Testis (tissue), 5 donors: ENCODE measurements at places on chromosomes 5 and 9.

- DNase-seq: peak; percentile 47
These were observed 29.5 kb upstream of the LHFPL2 start for GRCh38 chr5:78677777-78678668.

DNA sequence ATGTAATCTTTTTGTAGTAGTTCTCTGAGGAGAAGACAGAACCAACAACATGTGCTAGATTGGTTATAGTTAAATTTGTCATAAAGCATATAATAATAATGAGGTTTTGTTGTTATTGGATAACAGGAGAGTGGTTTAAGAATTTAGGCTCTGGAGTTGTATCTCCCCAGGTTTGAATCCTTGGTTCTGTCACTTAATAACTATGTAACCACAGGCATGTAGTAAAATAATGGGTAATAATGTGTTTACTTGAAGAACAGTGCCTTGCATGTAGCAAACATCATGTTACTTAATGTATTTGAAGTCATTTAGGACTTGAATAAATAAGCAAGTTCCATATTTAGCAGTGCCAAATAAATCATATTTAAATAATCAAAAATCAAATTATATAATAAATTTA is 55.8 kb downstream of the NSD1 start:
- no peak for DNase-seq

- no peak for DNase-seq
These were observed 34.9 kb upstream of the B4GALT1 start for GRCh38 chr9:33202018-33202417.

DNA sequence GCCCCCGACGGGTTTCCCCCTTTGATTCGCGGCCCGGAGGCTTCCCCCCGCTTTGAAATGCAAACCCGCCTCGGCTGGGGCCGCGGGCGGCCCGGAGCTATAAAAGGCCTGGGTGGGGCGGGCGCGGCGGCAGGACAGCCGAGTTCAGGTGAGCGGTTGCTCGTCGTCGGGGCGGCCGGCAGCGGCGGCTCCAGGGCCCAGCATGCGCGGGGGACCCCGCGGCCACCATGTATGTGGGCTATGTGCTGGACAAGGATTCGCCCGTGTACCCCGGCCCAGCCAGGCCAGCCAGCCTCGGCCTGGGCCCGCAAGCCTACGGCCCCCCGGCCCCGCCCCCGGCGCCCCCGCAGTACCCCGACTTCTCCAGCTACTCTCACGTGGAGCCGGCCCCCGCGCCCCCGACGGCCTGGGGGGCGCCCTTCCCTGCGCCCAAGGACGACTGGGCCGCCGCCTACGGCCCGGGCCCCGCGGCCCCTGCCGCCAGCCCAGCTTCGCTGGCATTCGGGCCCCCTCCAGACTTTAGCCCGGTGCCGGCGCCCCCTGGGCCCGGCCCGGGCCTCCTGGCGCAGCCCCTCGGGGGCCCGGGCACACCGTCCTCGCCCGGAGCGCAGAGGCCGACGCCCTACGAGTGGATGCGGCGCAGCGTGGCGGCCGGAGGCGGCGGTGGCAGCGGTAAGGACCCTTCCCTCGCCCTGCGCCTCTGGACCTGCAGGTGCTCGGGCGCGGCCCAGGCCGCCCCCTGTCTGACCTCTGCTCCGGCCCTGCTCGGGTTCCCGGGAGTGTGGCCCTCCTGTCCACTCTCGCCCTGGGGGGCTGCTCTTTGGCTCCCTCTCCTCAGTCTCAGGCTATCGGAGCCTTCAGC is at the start of gene CDX1:
TSS of gene CDX1 (plus strand) at position 129 of the 862 bp plus-strand sequence. CDS start at position 228, 99 bp downstream.
- no peak for DNase-seq

DNA sequence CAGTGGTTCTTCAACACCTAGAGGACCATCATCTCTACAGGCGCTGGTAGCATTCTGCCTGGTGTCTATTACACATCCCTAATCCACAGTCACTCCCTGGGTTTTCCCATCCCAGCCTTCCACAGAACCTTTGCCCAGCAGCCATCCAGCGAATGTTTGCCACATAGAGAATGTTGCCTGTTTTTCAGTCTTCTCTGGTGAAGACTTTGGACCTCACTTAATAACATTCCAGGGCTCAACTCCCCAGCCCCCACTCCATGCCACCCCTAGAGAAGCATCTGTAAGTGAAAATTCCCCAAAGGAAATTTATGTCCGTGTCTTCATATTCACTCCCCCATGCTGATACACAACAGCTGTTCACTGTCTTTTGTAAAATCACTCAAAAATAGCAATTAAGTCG is 249.6 kb downstream of the AOPEP start:
- DNase-seq: no peak

GRCh38 chr9:130660326-130660682 is 4.1 kb upstream of the PRDM12 start:
- no peak for DNase-seq

DNA sequence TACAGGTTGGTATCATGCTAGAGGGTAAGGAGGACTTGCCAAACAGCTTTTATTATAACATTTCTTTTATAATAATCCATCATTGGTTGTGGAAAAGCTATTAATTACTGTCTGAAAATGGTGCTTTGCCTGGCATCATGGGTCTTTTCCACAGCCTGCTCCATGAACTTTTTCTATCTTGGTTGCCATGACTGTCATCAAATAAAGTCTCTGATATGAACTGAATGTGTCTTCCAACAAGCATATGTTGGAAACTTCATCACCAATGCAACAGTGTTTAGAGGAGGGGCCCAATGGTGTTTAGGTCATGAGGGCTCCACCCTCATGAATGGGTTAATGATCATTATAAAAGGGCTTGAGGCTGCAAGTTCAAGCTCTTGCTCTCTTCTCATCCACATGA is 81.0 kb downstream of the FREM1 start:
- DNase-seq: no peak

GRCh38 chr9:72675586-72675985 is 154.2 kb downstream of the TMC1 start:
- DNase-seq: no peak

GRCh38 chr5:143536364-143536763 is 132.9 kb upstream of the NR3C1 start:
- DNase-seq: no peak

GRCh38 chr9:7579351-7579750 is 220.2 kb downstream of the DMAC1 start:
- DNase-seq: no peak

GRCh38 chr5:54624805-54625568 is 107.4 kb downstream of the SNX18 start:
- DNase-seq: no peak

GRCh38 chr9:128162215-128163026 is 2.4 kb downstream of the BBLN start:
- DNase-seq: no peak

- no peak for DNase-seq
These were observed 78.8 kb upstream of the STK32A start for GRCh38 chr5:147156012-147156411.

DNA sequence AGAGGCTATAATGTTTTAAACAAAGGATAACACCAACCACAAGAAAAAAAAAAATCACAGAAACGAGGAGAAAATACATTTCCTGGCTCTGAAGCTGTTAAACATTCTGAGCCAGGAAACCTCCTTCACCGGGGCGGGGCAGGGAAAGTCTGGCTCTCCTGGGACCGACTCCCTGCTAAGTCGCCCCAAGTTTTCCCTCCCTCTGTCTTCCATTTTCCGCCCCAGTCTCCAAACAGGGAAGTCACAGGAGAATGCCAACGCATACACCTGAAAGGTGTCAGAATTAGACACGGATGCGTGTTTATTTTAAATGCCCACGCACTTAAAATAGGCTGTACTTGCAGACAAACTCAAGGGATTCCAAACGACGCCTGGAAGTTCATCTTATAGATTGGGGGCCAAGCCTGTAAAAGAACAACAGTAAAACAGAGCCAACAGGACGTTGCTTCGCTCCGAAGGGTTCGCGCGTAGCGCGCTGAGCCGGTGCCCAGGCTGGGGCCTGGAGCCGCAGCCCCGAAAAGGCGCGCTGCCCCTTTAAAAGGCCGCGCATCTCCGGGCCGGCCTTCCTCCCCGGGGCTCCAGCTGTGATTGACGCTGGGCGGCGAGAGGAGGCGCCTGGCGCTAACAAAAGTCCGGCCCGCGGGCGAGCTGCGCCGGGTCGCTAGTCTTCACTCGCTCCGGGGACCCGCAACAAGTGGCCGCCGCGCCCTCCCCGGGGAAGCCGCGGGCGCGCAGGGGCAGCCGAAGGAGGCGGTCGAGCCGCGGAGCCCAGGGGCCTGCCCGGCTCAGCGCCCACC is at the start of gene FBXL7:
TSS of gene FBXL7 (plus strand) at position 653 of the 797 bp plus-strand sequence.
- peak; percentile 87 for DNase-seq

GRCh38 chr9:18274693-18275092 is 199.3 kb upstream of the ADAMTSL1 start:
- DNase-seq: no peak

DNA sequence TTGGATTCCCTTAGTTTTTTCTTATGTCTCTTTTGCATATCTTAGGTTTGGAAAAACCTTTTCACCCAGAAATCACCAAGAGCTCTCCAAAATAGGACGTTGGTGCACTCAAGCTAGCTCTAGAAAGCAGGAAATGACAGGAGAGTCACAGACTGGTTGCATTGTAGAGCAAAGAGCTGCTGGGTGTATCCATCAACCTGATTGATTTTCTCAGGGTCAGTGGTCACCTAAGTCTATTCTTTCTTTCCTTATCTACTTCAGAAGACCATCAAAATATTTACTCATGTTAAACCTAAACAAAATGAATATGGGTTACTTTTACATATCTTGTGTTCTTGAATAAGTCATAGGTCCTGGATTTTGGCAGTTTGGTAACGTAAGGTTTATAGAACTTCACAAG is 14.9 kb downstream of the SLC26A2 start:
- no peak for DNase-seq

DNA sequence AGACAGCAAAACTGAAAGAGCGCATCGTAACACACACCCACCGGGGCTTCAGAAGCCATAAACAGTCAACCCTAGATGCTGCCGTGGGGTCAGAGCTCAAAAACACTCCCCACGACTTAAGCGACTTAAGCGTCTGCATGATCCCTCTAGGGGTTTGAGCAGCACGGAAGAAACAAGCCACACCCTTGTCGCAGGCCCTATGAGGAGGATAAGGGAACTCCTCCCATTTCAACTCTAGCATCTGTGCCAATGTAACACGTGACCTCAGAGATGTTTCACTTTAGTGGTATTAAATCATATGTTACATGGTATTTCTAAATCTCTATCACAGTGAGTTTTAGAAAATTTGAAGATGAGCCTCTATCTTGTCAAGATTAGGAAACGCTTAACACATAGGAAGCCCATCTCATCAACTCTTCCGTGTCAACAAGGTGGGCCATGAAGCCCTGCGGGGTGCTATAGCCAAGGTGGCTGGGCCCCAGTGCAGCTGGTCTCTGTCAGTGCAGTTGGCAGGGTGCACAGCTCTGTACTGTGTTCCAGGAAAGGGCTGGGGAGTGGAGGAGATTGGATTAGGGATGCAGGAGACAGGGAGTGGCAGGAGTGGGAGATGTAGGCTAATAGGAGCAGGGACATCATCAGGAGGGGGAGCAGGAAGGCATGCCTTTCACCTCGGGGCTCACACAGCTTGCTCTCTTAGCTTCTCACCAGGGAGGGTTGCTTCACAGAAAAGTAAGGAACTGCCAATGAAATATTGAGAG is 33.1 kb downstream of the ZCCHC9 start:
- no peak for DNase-seq

DNA sequence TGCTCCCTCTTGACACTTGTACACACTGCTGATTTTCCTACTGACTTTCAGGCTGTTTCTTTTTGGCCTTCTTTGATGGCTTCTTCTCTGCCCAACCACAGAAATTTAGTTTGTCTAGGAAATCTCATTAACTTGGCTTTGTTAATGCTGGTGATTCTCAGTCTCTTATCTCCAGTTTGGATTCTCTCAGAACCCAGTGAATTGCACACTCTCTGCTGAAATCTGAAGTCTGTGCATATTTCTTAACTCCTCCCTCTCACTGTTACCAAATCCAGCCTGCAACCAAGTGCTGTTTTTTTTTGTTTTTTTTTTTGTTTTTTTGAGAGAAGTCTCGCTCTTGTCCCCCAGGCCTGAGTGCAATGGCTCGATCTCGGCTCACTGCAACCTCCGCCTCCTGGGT is 117.2 kb downstream of the CDC42SE2 start:
- no peak for DNase-seq

DNA sequence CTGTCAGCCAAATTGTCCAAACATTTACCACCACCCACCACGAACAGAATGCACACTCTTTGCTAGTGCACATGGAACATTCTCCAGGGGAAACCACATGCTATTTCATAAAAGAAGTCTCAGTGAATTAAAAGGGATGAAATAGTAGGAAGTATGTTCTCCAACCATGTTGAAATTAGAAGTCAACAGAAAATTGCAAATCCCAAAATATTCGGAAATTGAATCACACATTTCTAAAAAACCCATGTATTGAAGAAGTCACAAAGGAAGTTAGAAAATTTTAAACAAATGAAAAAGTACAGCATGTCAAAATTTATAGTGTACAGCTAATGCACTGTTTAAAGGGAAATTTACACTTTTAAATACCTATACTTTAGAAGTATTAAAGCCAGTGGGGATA is 50.8 kb downstream of the TGFBR1 start:
- no peak for DNase-seq

DNA sequence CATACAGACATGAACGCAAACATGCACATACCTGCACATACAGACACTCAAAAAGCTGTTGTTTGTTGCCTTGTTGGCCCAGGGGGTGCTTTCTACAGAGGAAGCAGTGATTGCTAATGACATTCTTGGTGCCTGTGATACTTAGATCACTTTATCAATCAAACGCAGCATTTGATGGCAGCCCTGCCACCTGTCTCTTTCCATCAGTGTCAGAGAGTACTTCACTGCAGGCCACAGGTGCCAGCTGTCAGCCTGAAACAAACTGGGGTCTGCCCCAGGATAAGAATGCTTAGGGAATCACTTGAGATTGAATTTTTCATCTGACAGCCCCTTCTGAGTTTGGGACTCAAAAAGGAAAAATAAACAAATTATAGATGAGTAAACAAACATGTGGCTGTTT is 388.9 kb upstream of the SGCD start:
- DNase-seq: no peak

- peak; percentile 22 for DNase-seq
These were observed 742 bp downstream of the BHMT2 start for GRCh38 chr5:79070350-79070667.

DNA sequence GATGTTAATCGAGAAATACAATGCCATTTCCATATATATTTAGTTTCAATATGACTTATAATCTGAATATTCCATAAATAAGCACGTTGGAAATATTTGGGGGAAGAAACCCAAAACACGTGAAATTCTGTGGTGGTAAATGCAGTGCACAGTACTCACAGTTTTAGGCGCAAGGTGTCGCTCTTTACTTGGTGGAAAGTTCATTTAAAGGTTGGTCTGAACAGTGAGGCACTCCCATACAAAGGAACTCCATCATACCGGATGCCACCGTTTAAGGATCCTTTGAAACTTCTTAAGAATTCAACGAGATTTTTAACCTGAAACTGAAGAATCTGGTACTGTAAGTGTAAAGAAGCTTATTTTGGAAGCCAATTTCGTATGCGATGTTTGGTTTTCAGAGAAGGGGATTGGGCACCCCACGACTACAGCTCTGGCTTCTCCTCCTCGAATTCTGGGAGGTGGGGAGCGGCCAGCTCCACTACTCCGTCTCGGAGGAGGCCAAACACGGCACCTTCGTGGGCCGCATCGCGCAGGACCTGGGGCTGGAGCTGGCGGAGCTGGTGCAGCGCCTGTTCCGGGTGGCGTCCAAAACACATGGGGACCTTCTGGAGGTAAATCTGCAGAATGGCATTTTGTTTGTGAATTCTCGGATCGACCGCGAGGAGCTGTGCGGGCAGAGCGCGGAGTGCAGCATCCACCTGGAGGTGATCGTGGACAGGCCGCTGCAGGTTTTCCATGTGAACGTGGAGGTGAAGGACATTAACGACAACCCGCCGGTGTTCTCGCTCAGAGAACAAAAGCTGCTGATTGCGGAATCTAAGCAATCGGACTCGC is at the start of gene PCDHA11:
TSS of gene PCDHA11 (plus strand) at position 237 of the 834 bp plus-strand sequence. CDS start at position 384, 147 bp downstream.
- DNase-seq: peak; percentile 52
